ENCODE measurements at places on chromosomes 11 and 22.

DNA sequence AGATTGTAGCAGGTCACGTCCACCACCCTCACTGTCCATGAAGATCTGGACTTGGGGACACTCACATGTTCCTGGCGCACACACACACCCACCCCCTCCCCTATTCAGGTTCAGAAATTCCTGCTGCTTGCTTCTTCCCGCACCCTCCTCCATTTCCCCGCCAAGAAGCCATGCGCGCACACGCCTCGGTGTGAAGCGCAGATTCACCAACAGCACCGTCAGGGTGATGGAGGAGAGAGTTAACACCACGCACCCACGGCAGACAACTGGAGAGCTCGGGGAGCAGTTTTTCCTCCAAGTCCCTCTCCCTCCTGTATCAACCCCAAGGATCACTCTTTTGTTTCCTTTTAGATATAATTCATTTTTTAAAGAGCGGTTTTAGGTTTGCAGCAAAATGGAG is 113.4 kb downstream of the BCR start:
- DNase-seq: no peak

- DNase-seq: no peak
These were observed 430.0 kb downstream of the NTM start for GRCh38 chr11:131800452-131800851.

DNA sequence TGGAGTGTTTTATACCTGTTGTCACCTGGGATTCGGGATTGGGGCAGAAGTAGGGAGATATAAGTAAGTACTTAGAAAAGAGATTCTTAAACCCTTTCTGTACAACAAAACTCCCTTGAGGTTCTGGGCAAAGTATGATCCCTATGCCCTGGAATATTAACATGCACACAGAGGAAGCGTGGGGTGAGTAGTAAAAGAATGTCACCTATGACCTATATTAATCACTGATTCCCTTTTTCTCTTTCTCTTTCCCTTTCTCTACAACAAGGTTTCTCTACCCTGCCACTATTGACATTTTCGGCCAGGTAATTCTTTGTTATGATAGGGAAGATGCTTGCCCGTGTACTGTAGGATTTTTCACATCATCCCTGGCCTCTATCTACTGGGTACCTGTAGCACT is 209.7 kb upstream of the PLET1 start:
- no peak for DNase-seq

GRCh38 chr22:47176573-47177333 is 414.3 kb downstream of the TBC1D22A start:
- DNase-seq: no peak

GRCh38 chr22:43110927-43111623 is 525 bp downstream of the BIK start:
- no peak for DNase-seq

- DNase-seq: no peak
These were observed 28.3 kb downstream of the SLC1A2 start for GRCh38 chr11:35390737-35391682.

GRCh38 chr11:4190519-4190918 is 95.9 kb downstream of the RRM1 start:
- DNase-seq: no peak

DNA sequence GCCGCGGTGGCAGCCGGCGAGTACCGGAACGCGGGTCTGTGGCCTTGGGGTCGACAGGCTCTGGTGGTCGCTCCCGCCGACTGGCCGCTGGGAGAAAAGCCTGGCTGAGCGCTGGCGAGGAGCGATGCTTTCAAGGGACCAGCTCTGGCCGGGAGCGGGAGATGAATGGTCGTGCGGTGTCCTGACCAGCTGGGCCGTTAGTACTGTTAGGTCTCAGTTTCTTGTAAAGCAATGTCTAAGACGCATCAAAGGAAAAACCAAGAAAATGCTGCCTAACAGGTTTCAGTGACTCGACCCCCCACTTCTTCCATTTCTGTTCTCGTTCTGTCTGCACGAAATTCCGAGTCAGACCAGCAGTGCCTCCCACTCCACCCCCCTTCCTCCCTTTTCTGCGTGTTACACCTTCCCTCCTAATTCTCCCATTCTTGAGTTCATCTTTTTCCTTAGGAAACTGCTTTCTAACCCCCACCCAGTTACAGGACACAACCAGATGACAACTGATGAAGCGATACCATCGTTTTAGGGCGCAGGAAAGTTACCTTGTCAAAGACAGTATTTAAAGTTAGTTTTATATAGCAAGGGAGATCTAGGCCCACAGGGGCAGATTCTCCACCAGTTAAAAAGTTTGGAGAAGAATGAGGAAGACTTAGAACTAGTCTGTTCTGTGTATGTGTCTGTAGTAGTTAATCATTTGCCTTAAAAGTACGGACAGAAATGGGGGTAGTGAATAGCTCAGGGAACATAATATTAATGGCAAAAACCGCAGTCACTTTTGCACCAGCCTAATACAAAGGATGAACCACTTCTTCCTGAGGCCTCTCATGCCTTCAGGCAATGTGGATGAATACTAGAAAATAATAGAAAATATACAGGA is 1.0 kb downstream of the CUL5 start:
- no peak for DNase-seq

DNA sequence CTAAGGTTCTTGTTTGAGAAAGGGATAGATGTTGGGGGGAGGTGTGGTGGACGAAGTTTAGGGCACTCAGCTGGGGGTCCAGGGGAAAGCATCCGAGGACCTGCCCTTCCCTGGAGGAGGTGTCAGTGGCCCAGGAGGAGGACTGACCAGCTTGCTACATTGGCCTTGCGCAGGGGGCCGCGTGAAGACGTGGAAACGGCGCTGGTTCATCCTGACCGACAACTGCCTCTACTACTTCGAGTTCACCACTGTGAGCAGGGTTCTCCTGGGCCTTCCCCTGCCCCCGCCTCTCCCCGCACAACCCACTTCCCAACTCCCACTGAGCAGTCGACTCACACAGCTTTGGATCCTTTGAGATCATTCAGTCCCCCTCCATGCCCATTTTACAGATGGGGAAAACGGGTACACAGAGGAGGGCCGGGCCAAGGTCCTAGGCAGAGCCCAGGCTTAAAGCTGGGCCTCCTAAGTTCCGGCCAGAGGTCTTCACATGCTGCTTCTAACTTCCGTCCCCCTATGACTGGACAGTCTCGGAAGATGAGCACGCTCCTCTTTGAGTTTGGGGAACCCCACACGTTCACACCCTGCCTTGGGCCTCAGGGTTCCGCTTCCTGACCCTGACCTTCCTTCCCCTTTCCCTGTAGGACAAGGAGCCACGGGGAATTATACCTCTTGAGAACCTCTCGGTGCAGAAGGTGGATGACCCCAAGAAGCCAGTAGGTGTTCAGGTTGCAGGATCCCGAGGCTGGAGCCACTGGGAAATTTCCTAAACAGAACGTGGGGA is 28.7 kb downstream of the CYTH4 start:
- no peak for DNase-seq

DNA sequence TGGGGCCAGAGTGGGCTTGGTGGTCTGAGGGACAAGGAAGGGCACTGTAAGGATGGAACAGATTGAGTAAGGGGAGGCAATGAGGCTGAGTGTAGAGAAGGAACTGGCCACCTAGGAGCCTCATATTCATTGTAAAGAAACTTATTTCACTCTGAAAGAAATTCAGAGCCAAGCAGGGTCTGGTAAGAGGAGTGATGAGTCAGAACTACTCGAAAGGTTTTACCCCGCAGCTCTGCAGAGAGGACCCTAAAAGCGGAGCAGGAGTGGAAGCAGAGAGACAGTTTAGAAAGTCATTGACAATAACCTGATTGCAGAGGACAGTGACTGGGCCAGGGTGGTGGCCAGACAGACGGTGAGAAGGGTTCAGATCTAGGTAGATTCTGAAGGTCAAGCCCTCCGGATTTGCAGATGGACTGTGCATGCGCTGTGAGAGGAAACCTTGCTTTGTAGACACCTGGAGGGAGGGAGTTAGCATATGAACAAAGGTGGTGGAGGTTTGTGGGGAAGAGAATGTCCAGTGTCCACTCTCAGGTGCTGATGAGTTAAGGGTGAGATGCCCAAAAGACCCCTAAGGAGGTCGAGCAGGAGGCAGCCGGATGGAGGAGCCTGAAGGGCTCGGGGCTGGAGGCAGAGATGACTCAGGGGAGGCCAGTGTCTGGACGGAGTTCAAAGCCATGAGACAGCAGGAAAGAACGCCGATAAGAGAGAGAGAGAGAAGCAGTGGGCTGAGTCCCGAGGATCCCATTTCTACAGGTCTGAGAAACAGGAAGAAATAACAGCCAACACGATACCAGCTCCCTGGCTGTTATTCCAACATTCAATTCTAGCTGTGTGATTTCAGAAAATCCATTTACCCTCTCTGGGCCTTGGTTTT is 546.0 kb downstream of the BRD1 start:
- no peak for DNase-seq

DNA sequence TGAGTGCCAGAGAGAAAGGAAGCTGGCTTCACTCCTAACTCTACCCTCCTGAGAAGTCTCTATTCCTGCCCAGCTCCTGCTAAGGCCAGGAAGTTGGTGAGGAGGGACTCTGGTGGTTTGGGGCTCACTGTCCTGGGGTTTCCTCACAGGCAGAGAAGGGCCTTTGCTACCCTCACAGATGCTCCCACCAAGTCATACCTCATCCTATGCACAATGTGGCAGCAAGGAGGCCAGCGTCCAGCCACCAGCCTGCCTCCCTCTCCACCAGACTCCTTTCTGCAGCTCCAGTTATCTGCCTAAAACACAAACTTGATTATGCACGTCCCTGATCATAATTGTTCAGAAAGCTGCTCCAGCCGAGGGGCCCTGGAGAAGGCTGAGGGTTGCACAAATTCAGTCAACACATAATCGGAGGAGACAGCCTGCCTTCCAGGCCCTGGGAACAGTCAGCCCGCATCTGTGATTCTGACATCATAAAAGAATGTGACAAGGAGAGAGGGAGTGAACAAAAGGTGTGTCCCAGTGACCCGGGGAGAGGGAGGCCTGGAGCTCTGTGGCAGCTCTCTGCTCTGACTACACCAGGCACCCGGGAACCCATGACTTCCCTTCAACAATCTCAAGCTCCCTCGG is 28.8 kb downstream of the DKK3 start:
- DNase-seq: no peak

DNA sequence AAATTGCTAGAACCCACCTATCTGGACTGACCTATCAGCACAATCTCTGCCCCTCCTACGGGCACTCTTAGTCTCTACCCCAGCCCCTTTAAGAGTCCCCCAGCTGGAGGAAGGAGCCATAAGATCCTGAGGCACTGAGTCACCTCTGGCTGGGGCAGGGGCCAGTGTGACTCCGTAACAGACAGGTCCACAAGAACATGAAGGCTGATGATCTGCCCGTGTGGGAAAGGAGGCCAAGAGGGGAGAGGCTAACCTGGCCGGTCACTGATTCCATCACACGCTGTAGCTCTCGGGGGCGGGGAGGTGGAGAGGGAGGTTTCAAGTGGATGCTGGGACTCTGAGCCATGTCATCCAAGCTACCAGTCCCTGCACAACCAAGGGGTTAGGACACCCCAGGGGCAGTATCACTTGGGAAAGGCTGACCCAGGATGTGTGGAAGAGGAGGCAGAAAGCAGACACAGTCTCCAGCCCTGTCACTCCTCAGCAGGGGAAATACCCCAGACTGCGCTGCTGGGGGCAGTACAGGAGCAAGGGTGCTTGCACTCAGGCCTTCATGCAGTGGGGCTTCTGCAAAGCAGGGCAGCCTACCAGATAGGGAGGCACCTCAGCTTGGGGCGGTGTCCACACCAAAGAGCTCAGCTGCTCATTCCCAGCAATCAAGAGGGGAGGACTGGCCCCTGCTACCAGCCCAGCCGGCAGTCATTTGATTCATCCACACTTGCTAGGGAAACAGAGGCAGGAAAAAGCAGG is 22.3 kb downstream of the ARHGAP1 start:
- no peak for DNase-seq
